ENCODE measurements at places on chromosomes 3 and 15. TPM values are rescaled to one million over a fixed set of nuclear protein-coding genes. Genes with fewer than 3 reads are reported as not detected.

Gene ITGA11
- 2.0 TPM for total RNA-seq

Gene ATP13A5
- total RNA-seq = not detected

Gene KLHL24
- 80.7 TPM for total RNA-seq

Gene PTPN9
- 21.2 TPM for total RNA-seq

Gene CACNA2D2
- 0.08 TPM for total RNA-seq

Gene SGO1
- total RNA-seq = 5.2 TPM

Gene TGM4
- total RNA-seq = not detected

Gene KNG1
- total RNA-seq = not detected

Gene SERPINI2
- not detected for total RNA-seq

Gene CD276
- 121 TPM for total RNA-seq

Gene DZIP1L
- 13.3 TPM for total RNA-seq

Gene FMN1
- 6.2 TPM for total RNA-seq

Gene STAC
- 0.08 TPM for total RNA-seq

Gene PIGZ
- total RNA-seq = 0.78 TPM

Gene WDR93
- total RNA-seq = under 0.01 TPM

Gene ZNF662
- total RNA-seq = 1.3 TPM

Gene AEN
- total RNA-seq = 21.5 TPM
